Fibroblast of skin of back (primary cell): ENCODE measurements at places on chromosomes 7 and 10.

- no peak for DNase-seq
These were observed 770.9 kb downstream of the TNS3 start for GRCh38 chr7:46810986-46811385.

- DNase-seq = peak; percentile 79
These were observed 60.7 kb downstream of the ZMIZ1 start for GRCh38 chr10:79129361-79129997.

DNA sequence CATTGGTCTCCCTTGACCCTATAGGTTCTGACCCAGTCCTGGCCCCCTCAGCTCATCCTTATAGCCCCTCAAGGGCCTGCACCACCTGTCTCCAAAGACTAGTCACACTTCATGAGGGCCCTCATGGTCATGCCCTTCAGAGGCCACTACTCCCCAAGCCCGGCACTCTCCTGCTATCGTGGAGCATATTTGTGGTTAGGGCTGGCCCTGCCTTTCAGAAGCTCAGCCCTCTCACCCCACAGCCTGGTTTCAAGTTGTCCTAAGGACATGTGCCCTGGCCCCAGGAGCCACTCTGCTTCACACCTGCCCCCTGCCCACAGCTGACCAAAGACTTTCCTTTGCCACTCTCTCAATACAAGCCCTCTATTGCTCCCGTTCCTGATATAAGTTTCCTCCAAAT lies 60.3 kb upstream of the LBX1 start:
- DNase-seq = no peak

DNA sequence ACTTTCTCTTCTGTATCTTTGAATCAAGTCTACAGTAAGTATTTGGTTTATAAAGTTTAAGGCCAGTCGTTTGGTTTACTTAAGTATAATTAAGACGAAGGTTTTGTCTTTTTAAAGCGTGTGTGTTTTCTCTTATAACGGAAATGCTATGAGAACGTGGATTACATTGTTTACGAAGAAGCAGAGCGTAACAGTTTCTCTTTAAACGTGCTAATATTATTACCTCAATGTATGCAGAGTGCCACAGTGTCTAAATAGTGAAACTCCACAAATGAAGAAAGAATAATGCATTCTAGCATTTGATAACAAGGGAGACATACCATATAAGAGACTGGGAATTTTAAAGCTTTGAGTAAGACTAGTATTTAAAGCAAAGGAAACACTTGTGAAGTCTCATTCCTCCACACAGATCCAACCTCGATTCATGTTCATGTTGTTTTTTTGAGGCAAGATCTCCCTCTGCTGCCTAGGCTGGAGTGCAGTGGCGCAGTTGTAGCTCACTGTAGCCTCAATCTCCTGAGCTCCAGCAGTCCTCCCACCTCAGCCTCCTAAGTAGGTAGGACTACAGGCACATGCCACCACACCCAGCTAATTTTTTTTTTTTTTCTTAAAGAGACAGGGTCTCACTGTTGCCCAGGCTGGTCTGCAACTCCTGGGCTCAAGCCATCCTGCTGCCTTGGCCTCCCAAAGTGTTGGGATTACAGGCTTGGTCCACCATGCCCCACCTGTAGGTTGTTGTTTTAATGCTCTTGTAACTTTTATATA lies 75.1 kb downstream of the ANKRD61 start:
- DNase-seq = peak; percentile 44

GRCh38 chr10:121032460-121032859 lies 181.3 kb downstream of the WDR11 start:
- no peak for DNase-seq

DNA sequence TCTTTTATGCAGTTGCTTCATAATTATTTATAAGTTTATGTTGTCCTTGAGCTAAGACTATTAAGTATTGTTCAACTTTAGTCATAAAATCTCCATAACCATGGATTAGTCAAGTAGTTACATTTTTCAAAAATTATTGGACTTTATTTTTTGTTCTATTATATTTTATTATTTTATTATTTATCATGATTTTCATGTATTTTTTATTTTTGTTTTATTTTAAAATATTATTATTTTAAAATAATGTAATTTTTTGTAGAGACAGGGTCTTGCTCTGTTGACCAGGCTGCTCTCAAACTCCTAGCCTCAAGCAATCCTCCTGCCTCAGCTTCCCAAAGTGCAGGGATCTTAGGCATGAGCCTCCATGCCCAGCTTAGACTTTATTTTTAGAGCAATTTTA lies 102.3 kb downstream of the NOC3L start:
- DNase-seq = no peak

GRCh38 chr10:75003891-75004290 lies 107.6 kb upstream of the SAMD8 start:
- DNase-seq = no peak

GRCh38 chr10:35882422-35883150 lies 240.5 kb upstream of the FZD8 start:
- DNase-seq = no peak

DNA sequence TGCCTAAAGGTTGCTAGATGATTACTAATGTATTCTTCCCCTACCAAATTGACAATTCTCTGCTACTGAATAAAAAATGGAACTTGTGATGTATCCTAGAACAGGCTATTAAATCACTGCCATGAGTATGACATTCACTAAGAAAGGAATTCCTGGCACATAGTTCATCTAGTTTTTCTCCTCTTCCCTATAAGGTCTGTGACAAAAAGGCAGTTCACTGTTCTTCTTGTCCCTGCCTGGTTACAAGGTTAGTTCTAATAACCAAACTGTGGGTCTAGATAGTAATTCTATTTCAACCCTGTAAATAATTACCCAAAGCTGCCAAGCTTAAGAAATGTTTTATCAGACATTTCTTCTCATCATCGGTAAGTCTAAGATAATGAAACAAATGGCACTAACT lies 245.6 kb downstream of the BICC1 start:
- DNase-seq = peak; percentile 52

GRCh38 chr10:71750124-71750841 lies 23.0 kb downstream of the VSIR start:
- no peak for DNase-seq

- DNase-seq = no peak
These were observed 1.6 kb downstream of the NUP42 start for GRCh38 chr7:23183279-23184012.
